Stimulated activated CD8-positive, alpha-beta memory T cell treated with anti-CD3 and anti-CD28 coated beads, Interleukin-4, amount 100 ng/mL, for 1 hour (primary cell): ENCODE measurements at places on chromosomes 1 and 21.

DNA sequence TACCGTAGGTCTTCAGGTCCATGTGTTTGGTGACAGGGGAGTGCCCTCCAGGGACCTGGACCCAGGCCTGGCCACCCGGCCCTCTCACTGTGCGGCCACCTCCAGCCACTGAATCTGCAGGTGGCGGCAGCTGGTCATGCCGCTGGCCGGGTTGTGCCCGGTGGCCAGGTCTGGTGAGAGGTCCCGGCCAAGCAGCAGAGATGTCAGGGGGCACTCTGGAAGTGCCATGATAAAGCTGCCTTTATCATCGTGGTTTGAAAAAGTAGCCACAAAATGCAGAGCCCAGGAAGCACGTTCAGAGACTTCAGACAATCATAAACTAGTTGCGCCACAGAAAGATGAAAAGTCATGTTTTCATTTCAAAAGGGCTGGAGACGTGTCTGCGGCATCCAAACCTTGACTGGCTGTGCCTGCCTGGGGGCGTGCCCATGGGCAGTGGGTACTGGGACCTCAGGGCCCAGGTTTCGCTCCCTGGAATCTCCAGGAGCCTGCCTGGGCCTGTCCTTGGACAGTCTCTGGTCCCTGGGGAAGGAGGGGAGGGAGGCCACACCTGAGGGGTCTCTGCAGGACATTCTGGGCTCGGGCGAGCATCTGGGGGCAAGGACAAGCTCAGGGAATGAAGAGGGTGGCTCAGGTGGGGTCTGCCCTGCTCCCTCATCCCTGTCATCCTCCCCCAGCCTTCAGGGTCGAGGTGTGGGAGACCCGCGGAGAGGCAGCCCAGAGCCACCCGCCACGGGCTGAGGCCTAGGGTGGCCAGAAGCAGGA, 44.9 kb downstream of the COL18A1 start:
- DNase-seq, result no peak

DNA sequence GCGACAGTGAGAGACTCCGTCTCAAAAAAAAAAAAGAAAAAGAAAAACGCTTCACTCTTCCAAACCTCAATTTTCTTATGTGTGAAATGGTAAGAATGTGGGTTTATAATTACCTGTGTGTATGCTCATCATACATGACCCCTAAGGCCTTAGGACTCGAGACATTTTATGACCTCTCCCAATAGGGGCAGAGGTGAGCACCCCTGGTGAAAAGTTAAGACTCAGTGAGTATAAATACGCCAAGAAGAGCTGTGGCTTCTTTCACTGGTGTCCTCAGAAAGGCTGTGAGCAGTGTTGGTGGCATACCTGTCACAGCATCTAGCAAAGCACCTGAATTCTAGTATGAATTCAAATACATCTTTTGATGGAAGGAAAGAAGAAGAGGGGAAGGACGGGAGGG, 7.8 kb upstream of the FCMR start:
- DNase-seq, result no peak

GRCh38 chr1:26297791-26298124, 8.7 kb downstream of the UBXN11 start:
- no peak for DNase-seq

- DNase-seq, result no peak
Observed at GRCh38 chr21:37367703-37368540, 1.3 kb downstream of the DYRK1A start.
